CD4-positive, alpha-beta T cell treated with Interleukin-17A for 4 hours (primary cell): ENCODE measurements at places on chromosomes 4 and X.

- DNase-seq: no peak
Observed at GRCh38 chrX:44506678-44507077, 36.0 kb downstream of the FUNDC1 start.

DNA sequence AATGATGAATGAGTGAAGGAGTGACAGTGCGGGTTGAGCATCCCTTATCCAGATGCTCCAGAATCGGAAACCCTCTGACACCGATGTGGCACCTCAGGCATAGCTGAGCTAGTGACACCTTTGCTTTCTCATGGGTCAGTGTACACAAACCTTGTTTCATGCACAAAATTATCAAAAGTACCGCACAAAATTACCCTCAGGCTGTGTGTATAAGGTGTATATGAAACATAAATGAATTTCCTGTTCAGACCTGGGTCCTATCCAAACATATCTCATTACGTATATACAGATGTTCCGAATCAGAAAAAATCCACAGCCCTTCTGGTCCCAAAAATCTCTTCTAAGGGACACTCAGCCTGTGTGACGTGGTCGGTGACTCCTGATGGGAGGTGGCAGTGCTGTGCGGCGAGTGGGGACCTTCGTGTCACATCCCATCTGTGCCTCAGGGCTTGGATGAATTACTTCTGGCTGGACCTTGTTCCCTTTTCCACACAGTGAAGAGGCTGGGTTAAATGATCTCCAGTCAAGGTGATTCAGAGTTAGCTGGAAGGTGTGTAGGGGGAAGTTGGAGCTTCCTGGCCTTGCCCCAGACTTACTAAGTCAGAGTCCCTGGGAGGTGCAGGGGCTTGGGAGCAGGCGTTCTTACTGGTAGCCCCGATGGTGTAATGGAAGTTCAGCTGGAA lies 18.8 kb downstream of the RGS12 start:
- DNase-seq: no peak

GRCh38 chr4:119832776-119833175 lies 204.2 kb upstream of the PDE5A start:
- no peak for DNase-seq

GRCh38 chrX:45830343-45830742 lies 629.7 kb upstream of the DIPK2B start:
- no peak for DNase-seq

DNA sequence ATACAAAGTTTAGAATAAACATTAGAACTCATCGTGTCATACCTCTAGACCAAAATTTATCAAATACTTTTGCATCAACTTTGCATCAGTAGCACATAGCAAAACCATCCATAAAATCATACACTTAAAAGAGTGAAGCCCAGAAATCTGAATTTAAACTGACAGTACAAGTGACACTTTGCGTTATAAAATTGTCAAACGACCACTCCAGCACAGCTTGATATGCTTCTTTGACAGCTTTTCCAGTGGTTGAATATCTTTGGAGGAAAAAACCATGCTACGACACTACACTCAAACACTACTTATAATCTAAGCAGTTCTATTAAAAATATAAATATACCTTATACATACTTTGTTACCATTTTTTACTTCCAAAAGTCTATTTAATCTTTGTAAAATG lies 1644.4 kb downstream of the STIM2 start:
- DNase-seq: no peak

- no peak for DNase-seq
Observed at GRCh38 chr4:151940926-151941617, 180.3 kb upstream of the GATB start.

DNA sequence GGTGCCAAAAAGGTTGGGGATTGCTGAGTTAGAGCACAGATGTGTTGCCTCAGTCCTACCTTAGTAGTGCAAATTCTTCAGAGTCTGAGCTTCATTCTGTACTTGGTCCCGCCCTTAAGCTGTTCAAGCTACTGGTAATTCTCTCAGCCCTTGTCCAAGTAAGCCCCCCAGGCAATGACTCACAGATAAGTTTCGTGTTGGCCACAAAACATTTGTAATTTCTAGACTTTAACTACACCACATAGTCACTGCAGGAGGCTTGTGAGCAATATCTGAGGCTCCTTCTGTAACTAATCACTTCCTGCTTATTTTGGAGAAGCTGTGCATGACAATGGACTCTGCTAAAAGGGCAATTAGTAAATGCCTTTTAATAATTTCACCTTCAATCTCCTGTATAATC lies 1420.5 kb downstream of the PCDH7 start:
- no peak for DNase-seq

- DNase-seq: no peak
Observed at GRCh38 chr4:183872531-183872930, 32.6 kb upstream of the STOX2 start.

GRCh38 chrX:133391111-133391510 lies 24.2 kb downstream of the GPC4 start:
- no peak for DNase-seq

DNA sequence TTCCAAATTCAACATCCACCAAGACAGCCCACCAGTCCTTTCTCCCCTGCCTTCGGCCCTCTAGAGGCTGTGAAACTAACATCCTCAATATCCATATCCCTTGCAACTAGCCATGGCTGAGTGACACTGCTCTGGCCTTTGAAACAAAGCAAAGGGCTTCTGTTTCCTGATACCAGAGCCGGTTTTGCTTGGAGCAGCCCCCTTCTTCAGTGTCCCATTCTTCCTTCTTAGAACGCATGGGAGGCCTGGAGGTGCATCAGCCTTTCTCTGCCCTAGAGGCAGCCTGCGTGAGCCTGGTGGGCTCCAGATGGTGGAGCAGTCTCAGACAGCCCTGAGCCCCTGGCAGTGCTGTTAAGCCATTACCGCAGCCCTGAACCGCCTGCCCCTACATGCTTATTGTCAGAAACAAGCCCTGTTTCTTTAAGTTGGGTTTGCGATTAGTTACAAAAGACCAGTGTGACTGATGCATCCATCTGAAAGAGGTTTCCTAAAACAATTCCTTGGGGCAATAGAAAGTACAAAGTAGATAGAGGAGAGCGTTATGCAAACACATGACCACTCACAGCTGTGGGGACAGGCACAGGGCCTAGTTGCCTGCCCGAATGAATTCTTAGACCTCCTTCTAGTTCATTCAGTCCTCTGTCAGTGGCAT lies 74.1 kb downstream of the EVC start:
- no peak for DNase-seq

DNA sequence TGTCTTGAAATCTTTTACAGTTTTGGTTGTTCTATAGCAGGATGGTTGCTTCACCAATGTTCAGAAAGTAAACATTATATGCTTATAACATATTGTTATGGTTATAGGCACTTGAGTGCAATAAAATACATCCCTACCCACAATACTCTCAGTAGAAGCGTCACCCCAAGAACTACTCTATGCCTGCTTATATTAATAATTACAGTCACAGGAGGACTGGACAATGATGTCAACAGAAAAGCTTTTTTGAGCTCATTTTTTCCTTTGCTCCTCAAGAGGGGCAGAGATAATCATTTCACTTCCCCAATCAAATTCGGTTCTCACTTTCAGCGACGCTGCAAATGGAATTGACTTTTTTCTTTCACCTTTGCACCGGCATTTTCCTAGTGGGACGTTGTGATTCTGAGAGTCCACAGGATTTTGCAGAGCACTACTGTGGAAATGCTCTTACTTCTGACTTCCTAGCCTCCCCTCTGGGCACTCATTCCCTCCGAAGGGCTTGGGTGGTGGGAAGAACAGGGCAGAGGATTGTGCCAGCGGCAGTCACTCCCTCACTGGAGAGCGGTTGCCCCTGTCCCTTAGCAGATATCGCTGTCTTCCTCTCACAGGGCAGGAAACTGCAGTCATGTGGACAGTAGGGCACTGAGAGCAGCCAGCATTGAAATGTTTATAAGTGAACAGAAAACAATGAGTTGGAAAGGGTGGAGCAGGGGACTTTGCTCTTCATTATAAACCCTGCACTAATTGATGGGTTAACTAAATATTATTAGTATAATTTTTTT lies 24.9 kb upstream of the SGMS2 start:
- no peak for DNase-seq

DNA sequence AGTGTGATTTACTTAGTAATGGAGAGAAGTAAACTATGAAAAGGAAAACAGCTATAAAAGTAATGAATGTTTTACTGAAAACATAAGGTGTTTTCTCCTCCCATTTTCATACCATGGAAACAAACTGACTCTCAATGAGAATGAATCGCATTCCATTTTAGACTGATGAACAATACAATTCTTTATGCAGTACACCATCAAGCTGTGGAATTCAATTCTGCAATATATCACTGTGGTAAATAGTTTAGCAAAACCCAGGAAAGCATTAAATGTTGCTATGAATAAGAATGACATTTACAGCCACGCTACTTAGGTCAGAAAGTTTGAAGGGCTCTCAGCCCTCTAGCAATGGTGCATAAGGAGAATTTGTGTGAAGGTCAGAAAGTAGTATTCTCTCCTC lies 7.4 kb downstream of the DCAF8L2 start:
- DNase-seq: no peak

DNA sequence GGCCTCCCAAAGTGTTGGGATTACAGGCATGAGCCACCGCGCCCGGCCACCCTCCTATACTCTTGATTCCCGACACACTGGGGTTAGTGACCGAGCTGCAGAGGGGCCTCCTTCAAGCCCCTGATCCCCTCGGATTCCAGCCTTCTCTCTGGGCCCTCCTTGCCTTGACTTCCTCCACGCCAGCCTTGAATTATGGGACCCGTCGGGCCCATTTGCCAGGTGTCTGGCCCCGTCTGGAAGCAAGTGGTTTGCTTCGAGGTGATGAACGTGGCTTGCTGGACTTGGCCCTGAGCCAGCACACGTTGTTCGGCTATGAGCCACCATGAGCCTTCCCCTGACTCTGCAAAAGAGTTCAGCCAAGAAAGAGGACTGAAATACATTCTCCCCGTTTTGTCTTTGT lies 37.4 kb upstream of the GRPEL1 start:
- no peak for DNase-seq

- DNase-seq: no peak
Observed at GRCh38 chr4:52728691-52729240, 22.5 kb downstream of the ERVMER34-1 start.

- peak; percentile 34 for DNase-seq
Observed at GRCh38 chr4:55396308-55397125, 760 bp downstream of the TMEM165 start.

- DNase-seq: no peak
Observed at GRCh38 chrX:81779701-81780100, 577.8 kb downstream of the SH3BGRL start.

GRCh38 chr4:77600521-77601451 lies 4.8 kb upstream of the CXCL13 start:
- peak; percentile 25 for DNase-seq

DNA sequence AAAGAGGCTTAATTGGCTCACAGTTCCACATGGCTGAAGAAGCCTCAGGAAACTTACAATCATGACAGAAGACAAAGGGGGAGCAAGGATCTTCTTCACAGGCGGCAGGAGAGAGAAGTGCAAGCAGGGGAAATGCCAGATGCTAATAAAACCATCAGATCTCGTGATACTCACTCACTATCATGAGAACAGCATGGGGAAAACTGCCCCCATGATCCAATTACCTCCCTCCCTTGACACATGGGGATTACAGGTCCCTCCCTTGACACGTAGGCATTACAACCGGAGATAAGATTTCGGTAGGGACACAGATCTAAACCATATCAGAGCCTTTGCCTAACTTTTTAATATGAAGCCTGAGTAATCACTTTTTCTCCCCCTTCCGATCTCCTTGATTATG lies 43.7 kb upstream of the MAPK10 start:
- no peak for DNase-seq

- DNase-seq: peak; percentile 36
Observed at GRCh38 chrX:40471965-40472648, 108.7 kb upstream of the ATP6AP2 start.

- DNase-seq: no peak
Observed at GRCh38 chr4:107989162-107989536, 540 bp upstream of the HADH start.

DNA sequence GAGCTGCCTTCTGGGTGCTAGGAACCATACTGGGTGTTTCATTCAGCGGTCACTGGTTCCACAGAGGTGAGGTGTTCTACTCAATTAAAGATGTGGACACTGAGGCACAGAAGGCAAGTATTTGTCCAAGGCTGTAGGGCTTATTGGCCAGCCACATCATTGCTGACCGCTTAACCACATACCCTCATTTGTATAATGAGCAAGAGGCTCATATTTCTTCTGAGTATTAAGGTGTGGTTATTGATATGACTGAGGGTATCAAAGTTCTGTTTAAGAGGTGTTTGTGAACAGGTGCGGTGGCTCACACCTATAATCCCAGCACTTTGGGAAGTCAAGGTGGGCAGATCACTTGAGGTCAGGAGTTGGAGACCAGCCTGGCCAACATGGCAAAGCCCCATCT lies 14.3 kb downstream of the RNF4 start:
- no peak for DNase-seq

DNA sequence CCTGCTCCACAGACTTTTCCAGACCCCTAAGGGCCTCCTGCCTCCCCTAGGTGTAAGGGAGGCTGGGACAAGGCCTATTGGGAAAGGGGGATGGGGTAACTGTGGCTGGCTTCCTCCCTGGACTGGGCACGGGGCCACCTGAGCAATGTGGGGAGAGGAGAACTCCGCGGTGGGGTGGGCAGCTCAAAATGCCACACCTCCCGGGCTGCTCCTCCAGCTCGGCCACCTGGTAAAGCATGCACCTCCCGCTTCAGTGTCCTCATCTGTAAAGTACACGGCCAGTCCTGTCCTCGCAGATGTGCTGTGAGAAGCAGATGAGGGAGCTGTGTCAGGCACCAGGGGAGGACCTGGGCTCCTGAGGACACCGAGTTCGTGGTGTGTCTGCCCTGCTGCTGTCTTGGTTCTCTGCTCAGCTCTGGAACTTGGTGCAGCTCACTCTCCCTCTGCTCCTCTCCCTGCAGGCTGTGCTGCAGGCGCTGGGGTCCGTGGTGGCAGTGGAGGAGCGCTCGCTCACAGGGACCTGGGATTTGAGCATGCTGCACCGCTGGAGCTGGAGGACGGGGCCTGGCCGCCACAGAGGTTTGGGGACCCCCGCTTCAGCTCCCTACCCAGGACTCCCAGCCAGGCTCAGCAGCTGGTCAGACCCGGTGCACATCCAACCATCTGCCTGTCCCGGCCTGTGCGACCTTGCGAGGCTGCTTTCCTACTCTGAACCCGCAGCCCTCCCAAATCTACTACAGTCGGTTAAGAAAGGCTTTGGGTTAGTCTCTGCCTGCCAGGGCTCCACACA lies 20.8 kb upstream of the MRFAP1 start:
- DNase-seq: no peak

DNA sequence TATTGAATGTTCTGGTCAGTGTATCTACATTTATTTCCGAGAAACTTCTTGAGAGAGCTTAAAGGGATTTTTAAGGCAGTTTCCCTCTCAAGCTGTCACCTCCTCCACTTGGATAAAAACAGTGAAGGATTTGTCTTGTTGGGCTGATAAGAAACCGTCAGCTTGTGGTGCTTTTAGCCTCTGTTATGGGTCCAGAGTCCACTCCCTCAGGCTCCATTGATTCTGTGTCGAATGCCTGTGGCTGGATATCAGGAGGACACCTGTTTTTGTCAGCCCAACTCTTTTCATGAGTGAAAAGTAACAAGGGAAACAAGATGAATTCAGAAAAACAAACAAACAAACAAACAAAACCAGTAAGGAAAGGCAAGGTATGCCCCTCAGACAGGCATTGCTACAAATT lies 12.4 kb downstream of the CLCN4 start:
- DNase-seq: no peak
